Liver (tissue), 10 donors: ENCODE measurements at places on chromosomes 13 and 19. TPM values are rescaled to one million over a fixed set of nuclear protein-coding genes. Genes with fewer than 3 reads are reported as not detected.
A peak's percentile ranks its signal among the peaks of the same experiment; 100 is the strongest.

DNA sequence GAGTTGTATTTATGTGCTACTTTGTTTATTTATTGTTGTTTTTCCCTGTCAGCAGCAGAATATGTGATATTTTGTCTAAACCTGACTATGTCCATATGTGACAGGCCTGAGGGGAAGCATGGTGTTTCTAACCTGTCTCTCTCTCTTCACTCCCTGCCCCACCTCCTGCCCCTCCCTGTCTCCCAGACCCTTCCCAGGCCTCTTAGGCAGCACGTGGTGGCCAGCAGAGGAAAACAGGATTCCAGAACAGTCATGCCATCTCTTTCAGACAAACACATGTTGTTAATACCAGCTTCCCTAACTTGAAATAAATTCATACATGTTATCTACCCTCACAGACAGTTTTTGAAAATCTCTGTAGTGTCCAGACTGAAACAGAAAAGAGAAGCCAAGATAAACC, 31.0 kb upstream of the ATP11A start:
- no peak for DNase-seq

GRCh38 chr19:38583219-38583984, 34.4 kb downstream of the MAP4K1 start:
- no peak for DNase-seq

DNA sequence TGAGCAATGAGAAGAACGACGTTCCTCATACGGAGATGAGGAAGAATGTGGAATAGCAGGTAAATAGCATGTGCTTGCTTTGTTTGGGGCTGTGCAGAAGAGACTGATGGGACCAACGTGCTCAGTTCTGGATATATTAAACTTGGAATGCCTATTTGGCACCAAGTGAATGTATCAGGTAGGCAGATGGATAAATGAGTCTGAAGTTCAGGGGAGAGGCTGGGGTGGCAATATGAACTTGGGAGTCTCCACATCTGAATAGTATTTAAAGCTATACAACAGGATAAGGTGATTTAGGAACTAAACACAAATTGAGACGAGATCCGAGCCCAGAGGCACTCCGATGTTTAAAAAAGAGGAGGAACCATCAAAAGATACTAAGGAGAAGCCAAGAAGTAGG, 12.7 kb upstream of the USPL1 start:
- no peak for DNase-seq

DNA sequence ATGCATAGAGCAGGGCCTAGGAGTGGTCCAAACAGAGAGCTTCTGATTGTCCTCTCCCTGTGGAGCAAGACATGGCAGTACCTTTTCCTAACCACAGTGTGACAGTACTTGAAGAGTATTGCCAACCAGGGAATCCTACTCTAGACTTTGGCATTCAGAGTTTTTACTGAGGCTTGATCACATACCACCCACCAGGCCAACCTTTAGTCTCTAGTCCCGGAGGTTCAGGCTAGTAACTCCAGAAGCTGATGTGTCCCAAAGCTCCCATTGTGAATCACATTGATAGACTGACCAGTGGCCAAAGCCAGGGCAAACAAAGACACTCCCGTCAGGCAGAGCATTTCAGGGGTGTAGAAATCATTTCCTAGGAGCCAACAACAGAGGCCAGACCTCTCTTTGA, 18.4 kb downstream of the IFT88 start:
- no peak for DNase-seq

GRCh38 chr19:35731779-35732405, 10.4 kb downstream of the IGFLR1 start:
- no peak for DNase-seq

DNA sequence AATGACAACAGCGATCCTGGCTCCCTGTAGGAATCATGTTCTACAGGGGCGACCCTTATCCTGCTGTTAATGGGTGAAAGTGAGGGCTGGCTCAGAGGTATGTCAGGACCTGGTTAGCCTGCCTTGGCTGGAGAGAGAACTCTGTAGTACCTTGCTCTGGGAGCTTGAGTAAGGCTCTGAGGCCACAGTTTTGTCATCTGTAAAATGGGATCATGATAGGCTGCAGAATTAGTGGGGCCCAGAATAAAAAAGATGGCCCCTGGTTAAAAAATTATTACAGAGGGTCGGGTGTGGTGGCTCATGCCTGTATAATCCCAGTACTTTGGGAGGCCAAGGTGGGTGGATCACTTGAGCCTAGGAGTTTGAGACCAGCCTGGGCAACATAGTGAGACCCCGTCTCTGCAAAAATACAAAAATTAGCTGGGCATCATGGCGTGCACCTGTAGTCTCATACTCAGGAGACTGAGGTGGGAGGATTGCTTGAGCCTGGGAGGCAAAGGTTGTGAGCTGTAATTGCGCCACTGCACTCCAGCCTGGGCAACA, 10.5 kb upstream of the SAMD1 start:
- DNase-seq, result no peak

- DNase-seq, result no peak
Measured at GRCh38 chr13:24893863-24894262, 129.9 kb downstream of the RNF17 start.

- no peak for DNase-seq
Measured at GRCh38 chr13:20336761-20337160, 104.6 kb upstream of the GJB6 start.

DNA sequence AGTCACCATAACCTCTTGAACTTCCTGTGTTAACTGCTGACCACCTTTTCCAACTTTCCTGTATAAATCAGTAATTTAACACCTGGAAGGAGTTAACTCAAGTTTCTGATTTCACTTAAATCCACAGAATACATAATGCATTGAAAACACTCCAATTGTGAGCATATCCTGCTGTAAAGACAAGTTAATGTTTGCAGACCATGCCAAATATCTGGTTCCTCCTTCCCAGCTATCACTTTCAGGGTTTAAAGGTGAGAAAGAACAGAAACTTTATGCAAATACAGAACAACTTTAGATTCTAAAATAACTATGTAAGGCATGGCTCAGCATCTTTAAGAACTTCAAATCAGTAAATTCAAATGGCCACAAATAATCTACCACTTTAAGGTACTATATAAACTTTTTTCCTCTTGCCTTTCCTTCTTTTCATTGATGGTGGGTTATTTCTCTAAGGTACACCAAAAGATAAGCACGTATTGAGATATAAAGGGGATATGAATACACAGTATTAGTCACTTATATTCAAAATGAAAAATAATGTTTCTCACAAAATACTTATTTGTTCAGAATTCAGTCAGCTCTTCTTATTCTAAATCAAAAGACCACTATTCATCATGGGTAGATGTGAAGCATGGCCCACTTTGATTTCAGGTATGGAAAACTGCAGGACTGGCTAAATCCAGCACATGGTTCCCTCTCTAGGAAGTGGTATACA, 6.6 kb upstream of the TPTE2 start:
- DNase-seq, result no peak

DNA sequence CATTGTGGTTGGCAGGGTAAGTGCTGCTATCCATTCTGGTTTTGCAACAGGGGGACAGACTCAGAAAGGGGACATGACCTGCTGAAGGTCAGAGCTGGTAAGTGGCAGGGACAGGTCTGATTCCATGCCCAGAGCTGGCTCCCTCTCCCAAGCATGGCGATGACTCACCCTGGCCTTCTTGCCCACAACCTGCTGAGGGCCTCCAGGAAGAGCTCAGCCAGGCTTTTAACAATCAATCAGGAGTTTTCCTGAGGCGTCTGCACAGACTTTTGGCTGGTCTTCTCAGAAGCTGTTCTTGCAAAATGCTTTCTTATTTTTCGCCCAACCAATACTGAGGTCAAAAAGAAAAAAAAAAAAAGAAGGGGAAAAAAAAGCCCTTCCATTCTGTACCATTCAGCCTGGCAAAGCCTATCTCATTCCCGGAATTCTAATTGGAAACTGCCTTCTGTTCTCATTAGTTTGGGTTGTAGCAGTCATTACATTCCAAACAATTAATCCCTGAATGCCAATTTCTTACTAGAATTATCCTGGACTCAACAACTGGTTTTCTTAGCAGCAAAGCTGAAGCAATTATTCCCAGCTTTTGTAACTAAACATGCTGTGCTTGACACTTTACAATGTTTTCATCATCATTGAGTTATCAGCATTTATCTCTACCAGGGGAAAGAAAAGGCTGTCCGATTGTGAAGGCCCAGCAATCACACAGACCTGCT, 17.7 kb downstream of the SIAH3 start:
- no peak for DNase-seq

DNA sequence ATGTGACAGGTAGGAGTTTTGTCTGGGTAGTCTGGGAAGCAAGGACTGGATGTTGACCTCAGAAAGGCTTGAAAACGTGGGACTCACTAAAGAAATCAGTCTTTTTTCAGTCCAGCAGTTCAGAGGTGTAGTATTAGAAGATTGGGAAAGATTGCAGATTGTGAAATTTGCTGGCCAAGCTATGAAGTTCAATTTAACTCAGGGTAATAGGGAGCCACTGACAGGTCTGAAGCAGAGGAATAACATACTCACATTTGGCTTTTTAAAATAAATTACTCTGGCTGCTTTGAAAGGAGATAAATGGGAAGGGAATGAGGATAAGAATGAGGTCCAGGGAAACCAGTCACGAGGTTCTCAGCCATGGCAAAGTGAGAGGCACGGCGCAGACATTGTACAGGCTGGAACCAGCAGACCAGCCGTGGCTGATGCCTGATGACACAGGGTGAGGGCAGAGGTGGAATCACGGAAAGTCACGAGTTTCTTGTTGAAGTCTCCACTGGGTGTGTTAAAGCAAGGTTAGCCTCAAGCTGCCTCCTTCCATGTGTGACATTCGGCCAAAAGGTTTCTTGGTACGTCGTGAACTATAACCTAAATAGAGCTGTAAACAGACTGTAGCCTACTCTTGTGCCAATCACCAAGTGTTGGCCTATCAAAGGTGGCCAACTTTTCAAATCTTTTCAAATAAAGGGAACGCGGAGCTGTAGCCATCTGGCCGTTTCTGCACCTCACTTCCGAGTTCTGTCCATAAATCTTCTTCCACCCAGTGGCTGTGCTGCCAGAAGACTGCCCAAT, 377.6 kb downstream of the IRS2 start:
- no peak for DNase-seq

DNA sequence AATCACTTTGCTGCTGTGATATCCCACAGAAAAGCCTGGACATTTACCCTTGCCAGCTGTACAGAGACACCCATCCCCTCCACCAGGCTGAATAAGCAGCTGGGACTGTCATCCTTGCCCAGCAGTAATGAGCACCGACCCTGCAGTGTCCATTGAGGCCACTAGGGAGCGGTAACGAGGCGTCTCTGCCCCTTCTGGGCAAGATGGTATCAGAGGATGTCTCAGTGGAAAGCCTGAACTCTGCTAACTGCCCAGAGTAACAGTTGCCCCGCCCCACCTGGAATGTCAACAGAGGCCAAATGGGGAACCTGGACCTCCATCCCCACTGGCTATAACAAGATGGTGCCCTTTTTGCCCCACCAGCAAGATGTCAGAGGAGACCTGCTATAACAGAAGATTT, 22.8 kb upstream of the CEACAM20 start:
- DNase-seq, result peak; percentile 79

DNA sequence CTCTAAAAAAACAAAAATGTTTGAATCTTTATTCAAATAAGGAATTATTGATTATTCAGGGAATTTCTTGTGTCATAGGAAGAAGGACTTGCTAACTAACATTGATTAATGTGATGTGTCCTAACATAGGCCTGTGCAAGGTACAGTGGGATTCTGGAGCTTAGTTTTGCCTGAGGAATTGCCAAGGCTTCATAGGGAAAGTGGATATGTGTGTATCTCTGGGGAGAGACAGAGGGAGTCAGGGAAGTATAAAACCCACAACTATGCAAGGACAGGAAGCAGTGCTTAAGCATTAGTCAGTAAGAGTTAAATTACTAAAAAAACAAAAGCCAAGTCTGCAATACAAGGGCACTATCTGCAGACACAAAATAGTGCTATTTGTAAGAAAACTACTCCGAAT, 59.6 kb downstream of the WDFY2 start:
- no peak for DNase-seq

- no peak for DNase-seq
Measured at GRCh38 chr19:38019396-38019724, 112.4 kb downstream of the SIPA1L3 start.

- DNase-seq, result no peak
Measured at GRCh38 chr19:7622933-7623685, 6.2 kb downstream of the XAB2 start.

GRCh38 chr13:22561581-22561980, 619.2 kb upstream of the SGCG start:
- no peak for DNase-seq

DNA sequence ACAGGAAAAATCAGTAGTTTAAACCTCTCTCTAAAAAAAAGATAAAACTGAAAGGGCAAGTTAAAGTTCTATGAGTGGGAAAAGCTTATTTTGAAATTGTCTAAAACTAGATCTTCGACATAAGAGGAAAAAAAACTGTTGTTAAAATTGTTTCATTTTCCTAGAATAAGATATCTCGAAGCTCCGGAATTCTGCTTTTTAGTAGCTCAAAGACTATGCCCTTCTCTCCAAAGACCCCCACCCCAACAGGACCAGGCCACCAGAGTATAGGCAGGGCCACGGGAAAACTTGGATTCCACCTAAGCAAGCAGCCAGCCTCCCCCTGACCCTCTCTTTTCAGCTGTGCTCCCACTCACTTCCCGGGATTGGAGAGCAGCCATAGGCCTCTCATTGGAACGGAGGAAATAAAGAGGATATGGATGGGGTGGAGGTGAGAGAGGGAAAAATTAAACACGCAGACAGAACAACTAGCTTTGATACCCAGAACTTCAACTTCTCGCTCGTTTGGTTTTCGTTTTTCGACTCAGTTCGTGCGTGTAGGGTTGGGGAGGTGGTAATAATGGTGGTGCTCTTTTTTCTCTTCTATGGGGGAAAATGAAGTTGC, 3.0 kb downstream of the POU4F1 start:
- DNase-seq, result no peak

DNA sequence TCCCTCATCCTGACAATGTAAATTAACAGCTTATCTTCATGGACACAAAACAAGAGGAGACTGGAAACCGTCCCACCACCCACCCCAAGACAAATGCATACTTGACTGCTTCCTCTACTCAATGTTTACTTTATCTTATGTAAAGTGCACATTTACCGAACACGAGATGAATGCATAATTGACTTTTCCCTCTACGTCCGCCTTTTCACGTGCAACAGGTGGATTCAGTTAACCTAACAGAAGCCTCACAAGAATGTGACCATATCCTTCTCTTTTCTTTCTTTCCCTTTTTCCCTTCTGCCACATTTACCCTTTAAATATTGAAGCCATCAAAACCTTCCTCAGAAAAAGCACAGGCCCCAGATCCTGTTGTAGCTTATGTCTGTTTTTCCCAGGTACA, 468.0 kb downstream of the UQCRFS1 start:
- DNase-seq, result no peak

The ZNF540 gene
- total RNA-seq, result 1.3 TPM

The KCTD4 gene
- total RNA-seq, result not detected

The CKM gene
- total RNA-seq, result 0.17 TPM

The SIGLEC9 gene
- 4.8 TPM for total RNA-seq

The DACH1 gene
- 1.9 TPM for total RNA-seq

The PSPN gene
- 0.61 TPM for total RNA-seq

The FCGBP gene
- 1.5 TPM for total RNA-seq

The SERPINE3 gene
- not detected for total RNA-seq

The C13orf46 gene
- total RNA-seq, result 0.17 TPM

The LGALS7B gene
- not detected for total RNA-seq

The ANO8 gene
- total RNA-seq, result 1.8 TPM

The HIF3A gene
- total RNA-seq, result 20.5 TPM

The FOXA3 gene
- total RNA-seq, result 30.8 TPM

The ZNF439 gene
- total RNA-seq, result 2.4 TPM

The ZNF497 gene
- 4.4 TPM for total RNA-seq

The PCDH9 gene
- 2.3 TPM for total RNA-seq

The ATP4B gene
- total RNA-seq, result not detected

The LIPE gene
- total RNA-seq, result 4.7 TPM

The PGLYRP2 gene
- total RNA-seq, result 9.9 TPM
